Stimulated activated CD4-positive, alpha-beta T cell treated with anti-CD3 and anti-CD28 coated beads, Interleukin-1b, Interleukin-23, amount 100 ng/mL, for 24 hours (primary cell): ENCODE measurements at places on chromosomes 5 and 9.

GRCh38 chr5:135423146-135423845, 23.9 kb downstream of the DCANP1 start:
- no peak for DNase-seq

DNA sequence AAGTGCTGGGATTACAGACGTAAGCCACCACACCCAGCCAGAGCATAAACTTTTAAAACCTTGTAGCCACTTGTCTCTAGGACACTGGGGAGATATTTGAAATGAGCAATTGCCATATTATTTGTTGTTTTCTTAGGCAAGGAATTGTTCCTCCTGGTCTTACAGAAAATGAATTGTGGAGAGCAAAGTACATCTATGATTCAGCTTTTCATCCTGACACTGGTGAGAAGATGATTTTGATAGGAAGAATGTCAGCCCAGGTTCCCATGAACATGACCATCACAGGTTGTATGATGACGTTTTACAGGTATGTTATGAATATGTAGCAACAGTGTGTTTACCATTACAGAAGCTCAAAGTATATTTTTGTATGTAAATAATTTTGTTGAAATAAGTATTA, 30.5 kb downstream of the SFXN1 start:
- no peak for DNase-seq

DNA sequence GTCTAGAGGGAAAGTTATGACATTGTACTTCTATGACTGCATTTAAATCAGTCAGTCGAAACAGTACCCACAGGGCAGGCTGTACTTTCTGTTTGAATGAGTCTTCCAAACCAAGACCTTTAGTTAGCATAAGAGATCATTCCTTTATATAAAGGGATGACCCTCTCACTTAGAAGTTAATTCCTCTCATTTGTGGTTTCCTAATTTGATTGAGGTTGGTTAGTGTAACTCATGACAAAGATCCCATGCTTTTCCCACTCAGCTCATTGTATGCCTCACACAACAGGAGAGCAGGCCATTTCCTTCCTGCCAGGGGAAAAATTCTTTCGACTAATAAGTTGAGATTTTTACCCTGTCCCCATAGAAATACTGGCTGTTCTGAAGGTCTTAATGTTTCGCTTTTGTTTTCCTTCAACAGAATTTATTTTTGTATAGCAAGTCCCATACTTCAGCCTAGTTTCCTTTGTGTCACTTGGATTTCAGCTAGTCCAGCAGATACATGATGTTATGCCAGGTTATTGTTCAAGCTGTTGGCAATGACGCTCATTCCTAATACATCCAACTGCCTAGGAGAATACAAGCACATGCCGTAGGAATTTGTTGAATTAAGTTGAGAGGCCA, 500.7 kb downstream of the SPATA31D1 start:
- no peak for DNase-seq

DNA sequence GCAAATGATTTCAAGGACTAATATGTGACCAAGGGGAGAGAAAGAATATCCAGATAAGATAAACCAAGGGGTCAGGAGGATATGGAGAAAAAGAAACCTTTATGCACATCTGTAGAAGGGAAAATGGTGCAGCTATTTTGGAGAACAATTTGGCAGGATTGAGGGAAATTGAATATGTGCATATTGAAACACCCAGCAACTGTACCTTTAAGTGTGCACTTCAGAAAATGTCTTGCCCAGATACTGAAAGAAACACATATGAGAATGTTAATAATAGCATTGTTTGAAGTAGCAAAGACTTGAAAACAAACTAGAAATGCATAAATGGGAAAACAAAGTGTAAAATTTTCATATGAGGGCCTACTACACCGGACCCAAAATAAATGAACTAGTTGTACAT, 599.6 kb downstream of the PSAT1 start:
- DNase-seq = no peak

GRCh38 chr5:22372376-22372775, 480.8 kb downstream of the CDH12 start:
- DNase-seq = no peak

DNA sequence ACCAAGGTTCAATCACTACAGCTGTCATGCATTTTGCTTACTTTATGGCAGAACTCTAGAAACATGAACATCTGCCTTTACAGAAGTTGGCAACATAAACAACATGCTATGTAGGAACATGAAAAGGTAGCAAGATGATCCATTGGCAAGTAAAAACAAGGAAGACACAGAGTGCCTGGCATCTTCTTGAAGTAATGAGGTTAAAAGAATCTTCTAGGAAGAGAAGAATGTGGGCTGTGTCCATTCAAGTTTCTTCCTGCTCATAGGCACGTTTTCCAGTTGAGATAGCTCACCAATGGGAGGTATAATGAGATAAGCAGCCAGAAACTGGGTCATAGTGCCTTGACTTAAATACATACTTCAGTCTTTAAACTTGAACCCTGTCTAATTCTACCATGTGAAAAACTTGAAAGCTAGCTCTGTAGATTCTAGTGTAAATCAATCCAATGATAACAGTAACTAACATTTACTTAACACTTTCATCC, 109.4 kb upstream of the PRLR start:
- no peak for DNase-seq

DNA sequence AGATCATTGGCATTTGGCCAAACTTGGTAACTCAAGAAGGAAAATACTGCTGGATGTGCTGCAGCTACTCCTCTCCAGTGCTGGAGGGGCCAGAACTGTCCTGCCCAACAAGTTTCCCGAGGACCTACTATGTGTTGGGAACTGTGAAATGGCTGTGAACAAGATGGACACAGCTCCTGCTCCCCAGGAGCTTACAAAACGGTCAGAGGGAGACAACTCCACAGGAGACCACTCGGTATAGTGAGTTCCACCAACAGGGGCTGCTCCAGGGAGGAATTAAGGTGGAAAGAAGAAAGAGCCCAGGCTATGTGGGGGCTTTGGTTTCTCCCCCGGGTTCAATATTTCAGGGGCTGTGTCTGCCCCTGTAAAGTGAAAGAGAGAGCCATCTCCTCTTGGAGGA, 78.8 kb downstream of the GNA14 start:
- DNase-seq = no peak

GRCh38 chr5:5505815-5506214, 83.3 kb downstream of the ICE1 start:
- DNase-seq = no peak

DNA sequence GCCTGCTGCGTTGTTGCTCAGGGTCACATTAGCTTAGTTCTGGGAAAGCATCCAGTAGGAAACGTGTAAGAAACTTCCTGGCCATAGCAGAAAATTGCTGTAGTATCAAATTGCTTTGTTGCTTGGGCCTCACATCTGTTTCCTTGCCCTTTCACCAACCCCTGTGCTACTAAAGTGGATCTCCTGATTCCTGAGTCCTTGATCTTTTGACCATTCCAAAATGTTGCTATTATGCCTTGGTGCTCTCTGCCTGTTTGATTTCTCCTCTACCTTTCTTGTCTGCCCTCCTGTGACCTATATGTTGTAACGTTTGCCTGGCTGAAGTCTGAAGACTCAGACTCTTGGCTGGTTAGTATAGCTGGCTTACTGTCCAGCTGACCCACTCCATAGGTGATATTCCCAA, 350.5 kb downstream of the ADGRV1 start:
- no peak for DNase-seq

DNA sequence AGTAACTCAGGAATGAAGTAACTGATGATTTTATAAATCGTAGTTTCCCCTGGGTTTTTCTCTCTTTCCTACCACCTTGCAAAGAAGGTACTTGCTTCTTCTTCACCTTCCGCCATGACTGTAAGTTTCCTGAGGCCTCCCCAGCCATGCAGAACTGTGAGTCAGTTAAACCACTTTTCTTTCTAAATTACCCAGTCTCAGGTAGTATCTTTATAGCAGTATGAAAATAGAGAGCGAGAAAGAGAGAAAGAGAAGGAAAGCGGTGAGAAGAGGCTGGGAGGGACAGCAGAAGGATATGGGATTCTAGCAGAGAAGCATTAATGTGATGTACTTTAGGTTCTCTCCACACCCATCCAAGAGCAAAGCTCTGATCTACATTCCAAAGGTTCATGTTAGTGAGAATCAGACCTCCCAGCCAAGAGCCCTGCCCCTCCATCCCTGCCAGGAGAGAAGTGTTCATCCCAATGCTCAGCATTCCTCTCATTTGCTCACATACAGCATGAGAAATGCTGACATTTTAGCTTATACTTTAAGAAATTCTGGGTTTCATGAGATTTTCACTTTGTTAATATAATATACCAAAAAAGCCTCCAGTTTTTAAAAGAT, 185.0 kb upstream of the PTGER4 start:
- no peak for DNase-seq

DNA sequence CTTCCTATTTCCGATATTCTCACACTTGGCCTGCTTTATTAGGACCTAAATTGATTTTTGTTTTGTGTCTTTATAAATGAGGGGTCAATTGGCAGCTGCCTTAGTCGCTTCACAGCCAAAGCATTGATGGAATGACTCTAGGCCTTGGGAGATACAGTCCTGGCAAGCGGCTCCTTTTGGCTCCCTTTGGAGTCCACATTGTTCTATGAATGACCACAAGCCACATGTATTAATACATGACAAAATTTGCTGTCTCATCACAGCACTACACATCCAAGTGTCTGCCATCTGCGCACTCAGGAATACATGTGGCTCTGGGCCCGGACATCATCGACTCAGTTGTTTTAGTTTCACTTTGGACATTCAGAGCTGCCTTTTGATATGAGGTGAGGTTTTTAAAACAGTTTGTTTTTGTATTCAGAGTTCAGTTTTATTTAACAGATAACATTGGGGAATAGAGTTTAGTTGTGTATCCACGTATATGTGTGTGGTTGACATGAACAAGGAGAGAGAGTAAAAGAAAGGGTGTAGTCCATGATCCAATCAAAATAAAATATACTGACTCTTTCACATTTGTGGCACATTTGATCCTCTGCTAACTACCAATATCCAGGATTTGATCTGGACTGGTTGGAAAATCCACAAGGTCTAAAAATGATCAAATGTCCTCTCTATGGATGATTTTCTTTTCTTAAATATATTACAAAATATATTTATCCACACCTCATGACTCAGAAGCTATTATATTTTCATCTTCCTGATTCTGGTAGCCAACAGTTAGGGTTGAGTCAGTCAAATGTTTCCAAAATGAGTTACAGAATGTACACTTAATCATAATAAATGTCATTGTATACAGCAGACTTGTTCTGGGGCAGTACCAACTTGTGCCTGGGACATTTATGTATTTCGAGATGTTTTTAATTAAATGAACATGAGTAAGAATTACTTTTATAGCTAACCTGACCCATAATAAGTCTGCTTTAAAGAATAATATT, 114.0 kb upstream of the MTAP start:
- DNase-seq = no peak

GRCh38 chr5:145925353-145925752, 11.0 kb upstream of the SH3RF2 start:
- DNase-seq = no peak

DNA sequence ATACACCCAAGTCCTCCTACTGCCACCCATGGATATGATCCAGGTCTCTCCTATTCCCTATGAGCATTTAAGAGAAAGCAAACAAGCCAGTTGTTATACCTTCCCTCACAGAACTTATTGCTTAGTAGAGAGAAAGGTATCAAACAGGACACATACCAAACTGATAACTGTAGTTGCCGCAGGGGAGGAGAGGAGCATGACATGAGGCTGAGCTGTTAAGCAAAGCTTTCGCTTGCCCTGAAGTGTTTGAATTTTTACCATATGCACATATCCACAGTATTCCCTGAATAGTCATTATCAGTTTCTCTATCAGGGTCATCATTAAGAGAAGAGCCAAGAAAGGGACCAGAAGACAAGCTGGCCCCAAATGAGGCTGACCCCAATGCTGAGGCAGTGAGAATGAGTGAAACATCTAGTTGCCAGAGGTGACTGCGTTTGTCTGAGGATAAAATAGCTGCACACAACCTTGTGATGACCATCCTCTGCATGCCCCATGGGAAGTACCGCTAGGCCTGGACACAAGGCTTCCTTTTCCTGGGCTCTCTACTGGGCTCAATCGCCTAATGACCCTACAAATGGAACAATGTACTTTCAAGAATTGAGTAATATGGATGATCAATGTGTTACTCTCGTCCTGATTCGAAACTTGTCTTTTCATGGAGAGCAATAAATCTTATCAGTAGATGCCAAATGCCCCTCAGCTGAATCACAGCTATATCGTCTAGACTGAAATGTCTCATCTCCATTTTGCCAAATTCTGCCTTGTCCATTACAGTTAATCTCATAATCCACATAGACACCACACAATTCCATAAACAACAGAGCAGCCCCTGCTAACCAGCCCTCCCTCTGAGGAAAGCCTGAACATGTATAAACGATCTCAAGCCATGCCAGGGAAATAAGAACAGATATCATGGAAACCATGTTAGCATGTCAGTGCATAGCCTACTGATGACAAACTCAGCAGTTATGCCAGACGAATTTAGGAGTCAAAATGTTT, 4.3 kb upstream of the IFNK start:
- no peak for DNase-seq

DNA sequence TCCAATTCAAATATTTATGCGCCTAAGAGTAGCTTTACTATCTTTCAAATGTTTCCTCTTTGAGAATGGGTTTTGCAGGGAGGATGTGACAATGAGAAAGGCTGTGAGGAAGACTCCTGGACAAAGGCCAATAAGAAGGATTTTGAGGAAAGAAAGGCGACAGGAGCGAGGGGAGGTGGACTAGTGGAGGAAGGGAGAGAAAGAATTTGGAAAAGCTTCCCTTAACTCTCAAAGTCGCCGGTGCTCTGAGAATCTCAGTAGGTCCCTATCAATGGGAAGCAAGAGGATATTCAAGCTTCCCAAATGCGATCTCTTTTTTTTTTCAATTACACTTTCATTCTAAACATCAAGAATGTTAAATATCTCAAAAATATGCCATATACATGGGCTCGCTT, 2.8 kb upstream of the CDC20B start:
- DNase-seq = no peak
